Ascending aorta (tissue), 2 donors: ENCODE measurements at places on chromosomes 6 and 20. TPM values are rescaled to one million over a fixed set of nuclear protein-coding genes. Genes with fewer than 3 reads are reported as not detected.

Gene C6orf15
- not detected for total RNA-seq

Gene VIP
- total RNA-seq, result not detected

DNA sequence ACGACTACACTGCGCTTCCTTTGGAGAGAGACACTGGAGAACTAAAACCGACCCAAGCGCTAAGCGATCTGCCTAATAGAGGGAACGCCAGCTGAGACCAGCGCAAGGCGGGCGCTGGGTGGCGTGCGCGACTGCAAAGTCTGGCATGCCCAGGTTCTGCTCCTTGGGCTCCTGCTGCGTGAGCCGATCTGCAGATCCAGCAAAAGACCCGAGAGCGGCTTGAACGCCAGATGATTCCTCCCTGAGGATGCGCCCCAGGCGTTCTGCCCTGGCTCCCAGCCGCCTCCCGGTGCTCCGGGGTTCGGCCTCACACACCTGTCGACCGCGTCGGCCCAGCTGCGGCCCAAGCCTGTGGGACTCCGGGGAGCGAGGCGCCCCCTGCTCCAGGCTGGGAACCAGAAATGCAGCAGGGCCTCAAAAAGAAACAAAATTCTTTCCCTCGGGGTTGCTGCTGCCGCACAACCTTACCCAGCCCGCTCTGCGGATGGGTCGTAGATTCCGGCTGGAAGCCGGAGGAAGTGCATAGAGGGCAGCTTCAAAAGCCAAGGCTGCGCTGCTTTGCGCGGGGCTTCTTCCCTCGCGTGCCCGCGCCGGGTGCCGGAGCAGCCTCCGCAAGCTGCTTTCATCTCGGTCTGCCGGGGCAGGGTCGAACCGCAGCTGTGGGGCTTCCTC lies 17.9 kb upstream of the PRDM13 start:
- no peaks in the 10 kb centered on the region for H3K36me3 ChIP-seq
- peak overlapping the region; percentile 76 for H3K4me3 ChIP-seq
- peaks cover 23% of the 10 kb centered on the region for H3K27me3 ChIP-seq
- peaks cover 2% of the 10 kb centered on the region for H3K4me1 ChIP-seq
- H3K27ac ChIP-seq, result no peak overlapping the region

DNA sequence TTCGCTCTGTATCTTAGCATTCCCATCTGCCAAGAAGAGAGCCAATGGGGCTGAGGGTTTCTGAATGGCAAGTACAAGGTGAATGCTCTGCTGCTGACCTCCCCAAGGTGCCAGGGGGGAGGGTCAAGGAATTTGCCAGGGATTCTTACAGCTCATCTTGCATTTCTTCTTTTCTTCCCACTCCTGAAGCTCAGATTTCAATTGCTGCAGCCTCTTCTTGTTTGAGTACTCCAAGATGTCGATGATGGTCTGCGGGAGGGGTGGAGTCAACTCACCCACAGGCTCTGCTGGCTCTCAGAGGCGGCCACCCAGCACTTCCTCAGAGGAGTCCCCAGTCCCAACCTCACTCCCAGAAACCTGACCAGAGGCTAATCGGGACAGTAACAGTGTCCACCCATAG lies 12.4 kb downstream of the C20orf96 start:
- peaks cover 17% of the 10 kb centered on the region for H3K36me3 ChIP-seq
- no peak overlapping the region for H3K4me3 ChIP-seq
- no peak overlapping the region for H3K27ac ChIP-seq

DNA sequence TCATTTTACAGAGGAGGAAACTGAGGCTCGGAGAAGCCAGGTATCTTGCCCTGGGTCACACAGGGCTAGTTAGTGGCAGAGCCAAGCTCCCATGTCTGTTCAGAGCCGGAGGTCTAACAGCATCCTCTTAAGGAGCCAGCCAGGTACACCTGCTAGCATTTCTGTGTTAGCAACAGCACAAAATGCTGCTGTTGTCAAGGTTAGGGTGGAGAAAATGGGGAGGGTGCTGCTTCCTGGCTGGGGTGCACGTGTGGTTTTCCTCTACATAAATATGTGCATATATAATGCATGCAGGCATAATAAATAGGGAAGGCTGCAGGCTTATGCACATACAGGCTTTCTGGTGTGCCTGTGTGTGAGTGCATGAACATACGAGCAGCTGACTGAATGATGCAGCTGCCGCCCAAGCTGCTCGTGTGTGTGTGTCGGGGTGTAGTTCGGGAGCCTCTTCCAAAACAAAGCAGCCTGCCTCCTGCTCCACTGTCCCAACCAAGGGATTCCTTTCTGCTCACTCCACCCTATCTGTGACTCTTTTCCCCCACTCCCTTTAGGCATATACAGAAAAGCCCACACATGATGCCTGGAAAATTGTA lies 86.6 kb downstream of the CD40 start:
- no peaks in the 10 kb centered on the region for H3K36me3 ChIP-seq
- DNase-seq, result no peak
- H3K27me3 ChIP-seq, result no peaks in the 10 kb centered on the region
- no peak overlapping the region for H3K27ac ChIP-seq
